ENCODE measurements at places on chromosomes 7 and 10.

DNA sequence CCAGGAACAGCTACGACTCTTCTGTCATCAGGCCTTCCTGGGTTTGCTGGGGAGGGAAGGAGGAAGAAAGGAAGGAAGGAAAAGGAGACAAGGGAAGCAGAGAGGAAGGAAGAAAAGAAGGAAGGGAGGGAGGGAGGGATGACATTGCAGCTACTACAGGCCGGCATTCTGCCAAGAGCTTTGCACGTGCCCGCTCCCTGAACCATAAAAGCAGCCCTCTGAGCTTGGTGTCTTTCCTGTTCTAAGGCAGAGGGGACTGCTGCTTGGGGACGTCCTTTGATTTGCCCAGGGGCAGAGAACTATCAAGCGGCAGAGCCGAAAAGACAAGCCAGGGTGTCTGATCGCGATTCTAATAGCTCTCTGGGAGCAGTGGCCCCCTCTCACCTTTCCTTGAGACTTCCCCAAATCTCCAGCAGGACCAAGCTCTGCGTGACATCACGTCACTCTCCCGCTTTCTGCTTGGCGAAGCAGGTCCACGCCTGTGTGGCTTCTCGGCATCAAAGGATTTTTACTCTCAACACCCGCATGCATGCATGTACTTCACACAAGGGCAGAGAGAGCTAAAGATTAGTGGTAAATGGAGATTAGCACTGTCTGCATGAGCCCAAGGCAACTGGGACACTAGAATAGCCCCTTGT, 167.8 kb upstream of the AUTS2 start:
- no peak for DNase-seq

GRCh38 chr7:103630318-103630717, 184.3 kb upstream of the SLC26A5 start:
- no peak for DNase-seq

GRCh38 chr10:108817584-108817983, 1105.7 kb downstream of the XPNPEP1 start:
- DNase-seq, result no peak

DNA sequence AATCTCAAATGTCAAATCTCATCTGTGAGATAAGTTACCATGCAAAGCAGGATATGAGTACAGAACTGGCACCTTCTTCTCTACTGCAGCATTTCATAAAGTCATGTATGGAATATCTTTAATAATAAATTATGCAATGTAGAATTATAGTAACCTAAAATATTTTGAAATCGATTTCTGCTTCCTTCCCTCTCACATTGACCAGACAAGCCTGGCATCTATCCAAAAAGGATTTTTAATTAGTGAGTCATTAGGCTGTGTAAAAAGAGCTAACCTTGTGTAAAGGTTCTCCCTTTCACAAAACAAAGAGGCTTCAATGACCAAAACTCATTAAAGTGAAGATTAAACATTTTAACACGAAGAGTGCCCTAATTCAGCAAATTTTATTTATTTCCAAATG, 48.8 kb upstream of the EXOC6 start:
- DNase-seq, result no peak

DNA sequence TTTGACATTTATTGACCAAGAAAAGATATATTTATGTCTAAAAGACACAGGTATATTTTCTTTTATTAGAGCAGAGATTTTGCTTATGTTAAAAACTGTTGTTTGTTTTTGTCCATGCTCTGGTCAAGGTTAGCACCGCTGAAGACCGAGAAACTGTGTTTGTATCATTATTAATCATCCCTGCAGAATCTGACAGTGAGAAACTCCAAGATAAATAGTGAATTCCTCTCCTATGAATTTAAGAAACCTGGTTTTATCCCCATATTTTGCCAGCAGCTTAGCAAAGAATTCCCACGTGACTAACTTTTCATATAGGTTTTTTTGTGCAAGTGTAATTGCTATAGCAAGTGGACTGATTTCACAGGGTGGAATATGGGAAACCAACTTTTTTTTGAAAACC, 77.6 kb downstream of the FRMD4A start:
- DNase-seq, result no peak
